ENCODE measurements at places on chromosomes 7 and 10.
A peak's percentile ranks its signal among the peaks of the same experiment; 100 is the strongest.

- DNase-seq = no peak
Observed at GRCh38 chr7:28773423-28774145, 184.5 kb downstream of the TRIL start.

- DNase-seq = peak; percentile 84
Observed at GRCh38 chr7:82559193-82559805, 115.7 kb upstream of the CACNA2D1 start.

DNA sequence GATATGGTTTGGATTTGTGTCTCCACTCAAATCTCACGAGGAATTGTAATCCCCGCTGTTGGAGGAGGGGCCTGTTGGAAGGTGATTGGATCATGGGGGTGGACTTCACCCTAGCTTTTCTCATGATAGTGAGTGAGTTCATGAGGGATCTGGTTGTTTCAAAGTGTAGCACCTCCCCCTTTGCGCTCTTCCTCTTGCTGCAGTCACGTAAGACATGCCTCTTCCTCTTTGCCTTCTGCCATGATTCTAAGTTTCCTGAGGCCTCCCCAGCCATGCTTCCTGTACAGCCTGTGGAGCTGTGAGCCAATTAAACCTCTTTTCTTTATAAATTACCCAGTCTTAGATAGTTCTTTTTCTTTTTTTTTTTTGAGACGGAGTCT, 17.1 kb downstream of the CDNF start:
- no peak for DNase-seq

DNA sequence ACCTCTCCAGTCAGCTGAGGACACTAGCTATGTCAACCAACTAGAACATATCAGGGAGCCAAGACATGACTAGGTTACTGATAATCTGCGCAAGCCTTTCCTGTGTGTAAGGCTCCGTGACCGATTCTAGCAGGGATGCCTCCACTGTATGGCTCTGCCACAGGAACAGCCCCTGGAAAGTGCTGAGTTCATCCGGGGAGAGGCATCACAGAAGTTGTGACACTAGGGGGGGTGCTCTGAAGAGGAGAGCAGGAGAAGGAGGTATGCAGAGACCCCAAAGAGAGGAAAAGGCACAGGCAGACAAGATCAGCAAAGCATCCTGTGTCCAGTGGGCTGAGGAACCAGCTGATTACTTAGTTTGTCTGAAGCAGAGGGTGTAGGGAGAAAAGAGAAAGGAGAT, 13.5 kb downstream of the UPP1 start:
- no peak for DNase-seq

DNA sequence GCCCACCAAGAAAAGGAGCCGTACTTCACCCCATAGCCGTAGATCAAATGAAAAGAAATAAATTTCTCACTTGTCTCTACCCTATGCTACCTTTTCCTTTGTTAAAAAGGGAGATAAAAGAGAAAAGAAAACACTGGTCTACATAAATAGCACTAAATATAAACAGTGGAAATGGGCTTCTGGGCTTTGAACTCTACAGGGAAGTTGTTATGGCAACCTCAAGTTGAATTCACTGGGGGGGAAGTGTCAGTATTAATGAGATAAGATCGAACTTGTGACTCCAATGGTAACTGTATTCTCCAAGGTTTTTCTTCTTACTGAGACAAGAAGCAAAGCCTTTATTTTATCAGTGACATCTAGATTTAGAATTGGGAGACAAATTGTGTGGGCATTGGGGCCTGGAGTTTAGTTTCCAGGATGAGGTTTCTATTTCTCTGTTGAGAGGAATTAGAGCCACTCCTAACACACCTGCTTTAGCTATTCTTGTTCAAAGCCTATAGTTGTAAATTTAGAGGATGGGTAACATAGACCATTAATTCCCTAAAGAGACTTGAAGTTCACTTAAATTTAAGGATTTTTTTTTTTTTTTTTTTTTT, 604.3 kb upstream of the GALNT17 start:
- peak; percentile 51 for DNase-seq

GRCh38 chr10:110305767-110306451, 1.2 kb upstream of the SMNDC1 start:
- DNase-seq = peak; percentile 96

GRCh38 chr7:105016709-105017656, 3.0 kb downstream of the KMT2E start:
- no peak for DNase-seq

DNA sequence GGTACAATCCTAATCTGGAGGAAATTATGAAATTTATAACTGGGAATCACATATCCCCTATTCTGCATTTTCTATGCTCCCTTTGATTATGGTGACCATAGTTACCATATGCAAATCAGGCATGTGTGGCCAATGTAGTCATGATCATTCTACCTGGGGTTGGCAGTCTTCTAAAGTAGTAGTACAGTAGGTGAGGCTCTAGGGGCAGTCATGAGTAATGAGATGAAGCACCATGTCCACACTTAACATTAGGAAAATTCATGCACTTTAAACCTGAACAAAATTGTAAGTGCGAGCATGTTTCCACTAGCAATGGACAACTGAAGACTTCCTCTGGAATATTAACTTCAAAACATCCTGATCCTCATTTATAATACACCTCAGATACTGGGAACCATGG, 545.9 kb downstream of the SUGCT start:
- peak; percentile 14 for DNase-seq

All from common myeloid progenitor, CD34-positive (primary cell).